Bronchus fibroblast of lung (primary cell): ENCODE measurements at places on chromosomes 5 and 9. TPM values are rescaled to one million over a fixed set of nuclear protein-coding genes. Genes with fewer than 3 reads are reported as not detected.

Gene GDF9
- 0.15 and 0.17 TPM in 2 replicates for total RNA-seq

Gene UBAC1
- 40.9 and 43.9 TPM in 2 replicates for total RNA-seq

Gene TTC39B
- total RNA-seq: 7.0 and 7.9 TPM in 2 replicates

Gene OCLN
- 3.5 and 4.2 TPM in 2 replicates for total RNA-seq

Gene CNTNAP3
- 2.8 and 2.9 TPM in 2 replicates for total RNA-seq

Gene F12
- 0.74 and 1.0 TPM in 2 replicates for total RNA-seq

Gene SLC25A2
- total RNA-seq: not detected in 2 replicates

Gene HARS1
- total RNA-seq: 70.8 and 73.6 TPM in 2 replicates

Gene ZNF883
- total RNA-seq: 0.74 and 1.7 TPM in 2 replicates

Gene ARL14EPL
- 0.17 TPM in 1 of 2 replicates, not detected in the other for total RNA-seq

Gene SPOCK1
- 1.2 and 1.7 TPM in 2 replicates for total RNA-seq

Gene ZNF346
- total RNA-seq: 8.6 and 10.7 TPM in 2 replicates

Gene BTNL3
- total RNA-seq: not detected in 2 replicates

Gene IRX2
- 1.8 and 2.2 TPM in 2 replicates for total RNA-seq

Gene IFNB1
- not detected in 2 replicates for total RNA-seq

Gene PAEP
- not detected in 2 replicates for total RNA-seq

Gene CENPK
- total RNA-seq: 16.1 and 22.7 TPM in 2 replicates

Gene HRCT1
- 3.2 and 5.4 TPM in 2 replicates for total RNA-seq

Gene C1QTNF3
- 0.34 and 0.59 TPM in 2 replicates for total RNA-seq

Gene TEK
- 1.9 and 2.2 TPM in 2 replicates for total RNA-seq

Gene IL9
- total RNA-seq: not detected in 2 replicates

Gene TOR1B
- total RNA-seq: 25.1 and 31.3 TPM in 2 replicates

Gene SLC44A1
- 18.7 and 19.5 TPM in 2 replicates for total RNA-seq

Gene SPINK13
- total RNA-seq: not detected in 2 replicates

Gene LRRTM2
- 0.45 and 2.9 TPM in 2 replicates for total RNA-seq

Gene ANKRD31
- total RNA-seq: under 0.01 TPM in 2 replicates

Gene GARNL3
- total RNA-seq: 2.4 TPM in 2 replicates
